LoVo (cell line): ENCODE measurements at places on chromosomes 1 and 21.

- DNase-seq, result no peak
Observed at GRCh38 chr1:204991342-204991844, 51.6 kb upstream of the CNTN2 start.

GRCh38 chr21:46229133-46229922 is 754 bp upstream of the LSS start:
- no peak for DNase-seq

GRCh38 chr1:201222125-201222524 is 31.5 kb downstream of the IGFN1 start:
- peak; percentile 10 for DNase-seq

DNA sequence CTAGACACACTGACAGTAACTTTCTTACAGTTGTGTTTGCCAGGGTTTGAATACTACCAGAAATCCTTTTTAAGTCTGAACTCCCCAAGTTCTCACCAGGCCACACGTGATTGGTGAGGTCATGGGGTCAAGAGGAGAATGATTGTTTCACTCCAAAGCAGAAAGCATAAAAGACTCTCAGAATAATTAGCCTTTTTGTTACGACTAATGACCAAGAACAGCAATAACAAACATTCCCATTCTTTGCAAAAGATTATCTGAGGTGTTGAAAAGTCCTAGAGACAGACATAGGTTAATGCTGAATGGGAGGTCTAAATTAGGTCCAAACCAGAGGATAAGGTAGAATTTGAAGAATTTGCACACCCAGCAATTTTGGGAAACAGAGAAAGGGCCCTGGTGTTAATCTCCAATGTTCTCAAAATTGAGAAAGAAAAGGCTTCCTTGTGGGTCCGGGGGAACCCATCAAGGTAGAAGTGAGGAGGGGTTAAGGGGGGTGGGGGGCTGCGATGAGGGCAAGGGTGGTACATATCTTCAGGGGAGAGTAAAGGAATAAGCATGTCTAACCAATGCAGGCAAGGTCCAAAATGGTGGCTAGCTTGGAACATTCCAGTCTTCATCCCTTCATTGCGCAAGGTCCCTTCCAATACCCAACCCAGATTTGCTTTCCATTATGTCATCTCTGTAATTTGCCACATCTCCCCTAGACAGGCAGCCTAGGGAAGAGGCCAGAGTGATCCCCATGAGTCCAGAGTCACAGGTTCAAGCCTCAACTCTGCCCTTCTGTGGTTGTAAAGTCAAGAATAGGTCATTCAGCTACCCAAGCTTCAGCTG is 74.6 kb upstream of the NFIA start:
- no peak for DNase-seq

DNA sequence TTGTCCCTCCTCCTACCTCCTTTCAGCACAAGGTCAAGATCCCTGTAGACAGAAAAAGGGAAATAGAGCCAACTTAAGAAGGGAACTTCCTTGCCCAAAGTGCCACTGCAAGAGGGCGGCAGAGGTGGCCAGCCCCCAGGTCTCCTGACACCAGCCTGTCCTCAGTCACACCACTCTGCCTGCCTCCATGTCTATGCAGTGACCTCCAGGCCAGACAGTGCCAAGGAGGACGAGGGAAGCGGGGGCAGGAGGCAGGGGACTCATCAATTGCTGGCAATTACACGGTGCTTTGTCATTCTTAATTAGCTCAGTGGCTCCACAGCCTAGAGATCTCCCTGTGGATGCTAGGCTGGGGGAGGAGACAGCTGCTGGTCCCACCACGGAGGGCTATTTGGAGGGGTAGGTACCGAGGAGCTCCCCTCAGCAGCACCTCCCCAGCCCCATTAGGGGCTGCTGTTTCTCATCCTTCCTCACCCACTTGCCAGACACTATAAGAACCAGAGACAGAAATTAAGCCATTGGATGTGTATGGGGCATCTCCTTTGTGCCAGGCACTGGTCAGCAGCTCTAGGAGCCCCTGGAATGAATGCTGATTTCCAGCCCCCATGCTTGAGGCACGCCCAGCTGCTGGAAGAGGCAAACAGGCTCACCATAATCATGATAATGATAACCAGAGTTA is 6.1 kb upstream of the LDLRAP1 start:
- no peak for DNase-seq

GRCh38 chr1:91752324-91752723 is 133.6 kb downstream of the TGFBR3 start:
- DNase-seq, result no peak

GRCh38 chr1:109573785-109574184 is 25.4 kb downstream of the GNAI3 start:
- no peak for DNase-seq

- no peak for DNase-seq
Observed at GRCh38 chr21:27149034-27149433, 182.1 kb upstream of the ADAMTS5 start.

DNA sequence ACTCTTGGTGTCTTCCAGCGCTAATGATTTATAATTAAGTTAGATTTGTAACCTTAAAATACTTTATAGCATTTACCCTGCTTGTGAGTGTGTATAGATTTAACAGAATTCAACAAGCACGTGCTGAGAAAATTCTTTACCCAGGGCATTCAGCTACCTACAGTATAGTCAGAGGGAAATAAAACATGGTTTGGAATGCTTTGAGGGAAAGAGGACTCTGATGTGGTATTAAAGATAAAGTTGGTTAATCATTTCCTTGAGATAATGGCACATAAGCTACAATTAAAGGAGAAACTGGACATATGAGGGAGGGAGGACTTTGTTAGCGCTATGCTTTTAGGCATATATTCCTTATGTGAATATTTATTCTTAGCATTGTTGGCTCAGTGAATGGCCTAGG is 26.4 kb upstream of the IL12RB2 start:
- DNase-seq, result peak; percentile 25

GRCh38 chr1:234065794-234066447 is 161.4 kb downstream of the SLC35F3 start:
- DNase-seq, result peak; percentile 76

DNA sequence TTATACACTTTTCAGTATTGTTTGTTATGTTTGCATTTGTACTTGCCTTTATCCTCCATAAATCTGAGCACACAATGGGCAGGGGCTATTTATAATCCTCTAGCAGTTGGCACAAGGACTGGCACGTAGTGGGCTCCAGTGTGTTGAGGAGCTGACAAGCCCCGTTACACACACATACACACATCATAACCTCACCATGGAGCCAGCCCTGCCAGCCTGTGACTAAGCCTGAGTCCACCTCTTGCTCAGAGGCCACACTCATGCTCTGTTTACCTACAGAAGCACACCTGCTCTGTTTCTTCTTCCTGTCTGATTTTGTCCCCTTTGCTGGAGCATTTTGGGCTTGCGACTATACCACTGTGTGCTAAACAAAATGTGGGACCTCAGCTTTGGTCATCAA is 64.5 kb upstream of the SPATA6 start:
- DNase-seq, result no peak

- DNase-seq, result no peak
Observed at GRCh38 chr1:111833334-111833733, 77.6 kb downstream of the DDX20 start.

DNA sequence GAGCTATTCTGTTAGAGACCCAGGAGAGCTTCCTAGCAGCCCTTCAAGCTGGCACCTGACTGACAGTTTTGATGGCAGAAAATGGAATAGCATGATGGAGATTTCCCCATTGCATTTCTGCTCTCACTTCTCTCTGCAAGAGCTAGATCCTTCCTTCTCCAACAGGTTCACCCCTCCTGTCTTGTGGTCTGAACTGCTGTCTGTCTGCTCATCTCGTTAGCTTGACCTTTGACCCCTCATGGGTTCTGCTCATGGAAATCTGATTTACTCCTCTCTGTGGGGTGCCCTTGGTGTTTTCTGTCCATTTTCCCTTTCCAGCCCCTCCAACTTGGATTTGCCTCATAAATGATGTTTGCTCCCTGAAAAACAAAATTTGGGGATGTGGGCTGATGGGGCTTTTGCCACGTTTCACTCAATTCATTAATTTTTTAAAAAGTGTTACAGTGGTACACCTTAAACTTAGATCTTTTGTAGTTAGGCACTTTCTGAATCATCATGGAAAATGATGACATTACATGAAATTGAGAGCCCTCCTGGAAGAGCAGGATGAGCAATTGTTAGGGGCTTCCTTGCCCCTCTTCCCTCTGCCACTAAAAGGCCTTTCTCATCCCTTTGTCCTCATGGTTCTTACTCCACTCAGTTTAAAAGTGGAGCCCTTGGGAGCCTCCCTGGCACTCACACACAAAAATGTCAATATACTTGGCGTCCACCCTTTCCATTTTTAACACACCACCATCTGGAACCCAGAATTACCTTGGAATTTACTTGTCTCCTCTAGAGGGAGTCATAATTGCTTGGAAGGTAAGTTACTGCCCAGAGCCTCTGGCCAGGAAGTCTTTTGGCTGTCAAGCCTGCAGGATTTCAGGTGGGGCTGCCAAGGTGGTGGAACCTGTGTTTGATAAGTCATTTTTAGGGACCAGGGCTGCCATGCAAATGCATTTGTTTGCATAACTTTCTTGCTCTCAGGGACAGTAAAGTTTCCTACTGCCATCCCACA is 31.9 kb upstream of the IL19 start:
- DNase-seq, result no peak

- DNase-seq, result no peak
Observed at GRCh38 chr1:53672785-53673184, 66.2 kb downstream of the GLIS1 start.

DNA sequence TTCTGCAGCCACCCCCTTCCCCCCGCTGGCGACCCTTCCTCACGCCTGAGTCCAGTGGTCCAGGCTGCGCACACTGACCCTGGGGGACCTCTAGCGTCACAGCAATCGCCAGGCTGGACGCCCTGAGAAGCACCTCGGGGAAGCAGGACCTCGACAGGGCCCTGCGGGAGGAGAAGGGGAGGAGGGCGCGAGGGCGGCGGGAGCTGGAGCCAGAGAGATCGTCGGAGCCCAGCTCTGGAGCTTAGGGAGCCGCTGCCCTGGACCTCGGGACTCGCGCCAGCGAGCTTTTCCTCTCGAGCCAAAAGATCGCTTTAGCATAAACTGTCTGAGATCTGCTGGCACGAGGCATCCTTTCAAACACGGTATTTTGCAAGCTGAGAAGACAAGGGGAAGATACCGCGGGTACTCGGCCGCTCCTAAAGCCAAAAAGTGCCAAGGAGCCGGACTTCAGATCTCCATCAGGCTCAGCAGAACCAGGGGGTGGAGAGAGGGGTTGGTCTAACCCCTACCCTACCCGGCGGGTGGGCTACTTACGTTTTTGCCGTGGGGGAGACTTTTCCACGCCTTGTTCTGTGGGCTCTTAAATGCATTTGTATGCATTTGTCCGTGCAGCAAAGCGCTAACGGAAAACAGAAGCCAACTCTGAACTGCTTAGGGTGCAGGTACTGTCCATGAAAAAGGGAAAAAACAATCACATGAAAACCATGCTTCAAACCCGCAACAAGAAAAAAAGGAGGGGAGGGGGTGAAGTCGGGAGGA is 586 bp downstream of the COL24A1 start:
- no peak for DNase-seq

- no peak for DNase-seq
Observed at GRCh38 chr1:75719810-75720209, 4.7 kb upstream of the ACADM start.

DNA sequence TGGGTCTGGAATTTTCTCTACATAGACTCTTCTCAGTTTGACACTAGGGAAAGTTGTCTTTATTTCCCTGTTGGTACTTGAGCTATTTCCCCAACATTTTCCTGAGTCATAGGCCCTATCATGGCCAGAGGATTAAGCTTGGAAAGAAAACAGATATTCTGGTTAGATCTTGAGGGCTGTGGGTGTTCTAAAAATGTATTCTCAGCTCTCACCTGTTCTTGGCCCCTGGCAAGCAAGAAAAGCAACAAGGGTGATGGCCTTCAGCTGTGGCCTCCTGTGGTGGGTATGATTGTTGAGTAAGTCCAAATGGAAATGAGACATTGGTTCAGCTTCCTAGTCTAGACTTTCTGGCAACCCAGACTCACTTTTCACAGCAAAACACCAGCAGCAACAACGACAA is 17.4 kb upstream of the LCE3A start:
- DNase-seq, result no peak

DNA sequence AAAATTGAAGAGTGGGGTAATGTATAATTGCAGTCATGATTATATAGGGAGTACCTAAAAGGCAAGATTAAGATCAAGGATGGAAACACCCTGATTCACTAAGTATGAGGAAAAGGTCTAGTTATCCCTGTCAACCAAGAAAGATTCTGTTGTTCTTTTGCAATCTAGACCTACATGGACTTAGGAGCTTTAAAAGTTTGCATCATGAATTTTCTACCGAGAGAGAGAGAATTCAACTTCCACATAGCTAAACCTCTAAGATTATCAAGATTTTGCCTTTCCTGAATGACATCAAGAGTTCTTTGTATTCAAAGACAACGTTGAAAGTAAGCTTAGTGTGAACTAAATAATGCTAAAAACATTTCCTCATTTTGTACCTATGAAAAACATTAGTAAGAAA is 78.8 kb upstream of the RBM34 start:
- DNase-seq, result no peak

GRCh38 chr1:36349839-36350238 is 26.4 kb upstream of the EVA1B start:
- no peak for DNase-seq

GRCh38 chr1:17125756-17126237 is 6.5 kb upstream of the PADI2 start:
- DNase-seq, result peak; percentile 87

DNA sequence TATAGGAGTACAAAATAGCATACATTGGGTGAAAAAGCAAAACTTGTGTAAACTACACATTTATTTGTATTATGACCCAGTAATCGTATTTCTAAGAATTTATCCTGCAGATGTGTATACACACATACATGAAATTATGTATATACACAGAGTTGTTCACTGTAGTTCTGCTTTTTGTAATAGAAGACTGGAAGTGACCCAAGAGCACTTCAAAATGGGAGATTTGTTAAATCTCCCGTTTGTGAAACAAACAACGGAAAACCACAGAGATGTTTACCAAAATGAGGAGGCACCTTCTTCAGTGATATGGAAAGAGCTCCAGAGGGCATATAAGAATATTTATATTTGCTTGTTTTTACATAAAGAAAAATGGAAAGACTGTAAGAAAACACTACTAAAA is 18.0 kb upstream of the MNDA start:
- no peak for DNase-seq

DNA sequence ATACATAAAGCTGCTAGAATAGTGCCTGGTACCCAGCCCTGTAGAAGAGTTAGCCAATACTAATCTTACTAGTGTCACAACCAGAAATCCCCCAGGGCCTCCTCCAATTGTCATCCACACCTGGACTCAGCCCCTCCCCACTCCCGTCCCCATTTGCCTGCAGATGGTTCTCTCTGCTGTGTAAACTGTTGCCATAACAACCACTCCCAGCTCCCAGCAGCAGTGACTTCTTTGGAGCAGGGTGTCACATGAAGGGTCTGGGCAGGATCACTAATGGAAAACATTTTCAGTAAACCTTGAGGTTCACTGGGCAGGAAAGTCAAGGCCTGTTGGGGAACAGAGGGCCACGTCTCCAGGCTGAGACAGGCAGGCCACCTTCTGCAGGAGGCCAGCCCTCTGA is 126.0 kb upstream of the IPO9 start:
- DNase-seq, result no peak

- DNase-seq, result peak; percentile 63
Observed at GRCh38 chr1:244603498-244603897, 49.4 kb upstream of the DESI2 start.

GRCh38 chr1:39445573-39445972 is 45.9 kb upstream of the BMP8A start:
- DNase-seq, result no peak
